Activated T-helper 1 cell treated with anti-CD3 and anti-CD28 coated beads, Interleukin-2, amount 50 U/mL, for 16 hours (primary cell): ENCODE measurements at places on chromosomes 1 and 21.

- DNase-seq, result no peak
Measured at GRCh38 chr1:191839891-191840290, 318.4 kb upstream of the RGS18 start.

GRCh38 chr1:161484613-161485012 is 20.6 kb upstream of the FCGR2A start:
- no peak for DNase-seq

DNA sequence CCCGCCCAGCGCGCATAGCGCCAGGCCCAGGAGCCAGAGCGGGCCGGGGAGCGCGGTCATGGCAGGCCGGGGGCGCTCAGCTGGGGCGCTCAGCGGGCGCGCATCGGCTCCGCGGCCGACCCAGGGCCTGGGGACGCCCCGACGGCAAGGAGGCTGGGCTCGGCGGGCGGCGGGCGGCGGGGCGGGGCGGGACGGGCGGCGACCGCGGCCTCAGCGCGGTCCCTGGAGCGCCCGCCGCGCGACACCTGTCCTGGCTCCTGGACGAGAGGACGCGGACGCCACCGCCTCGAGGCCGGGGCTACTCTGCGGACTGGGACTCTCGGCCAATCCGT is 273 bp downstream of the BMP8B start:
- DNase-seq, result no peak

GRCh38 chr1:58922302-58923089 is 138.6 kb upstream of the JUN start:
- no peak for DNase-seq

DNA sequence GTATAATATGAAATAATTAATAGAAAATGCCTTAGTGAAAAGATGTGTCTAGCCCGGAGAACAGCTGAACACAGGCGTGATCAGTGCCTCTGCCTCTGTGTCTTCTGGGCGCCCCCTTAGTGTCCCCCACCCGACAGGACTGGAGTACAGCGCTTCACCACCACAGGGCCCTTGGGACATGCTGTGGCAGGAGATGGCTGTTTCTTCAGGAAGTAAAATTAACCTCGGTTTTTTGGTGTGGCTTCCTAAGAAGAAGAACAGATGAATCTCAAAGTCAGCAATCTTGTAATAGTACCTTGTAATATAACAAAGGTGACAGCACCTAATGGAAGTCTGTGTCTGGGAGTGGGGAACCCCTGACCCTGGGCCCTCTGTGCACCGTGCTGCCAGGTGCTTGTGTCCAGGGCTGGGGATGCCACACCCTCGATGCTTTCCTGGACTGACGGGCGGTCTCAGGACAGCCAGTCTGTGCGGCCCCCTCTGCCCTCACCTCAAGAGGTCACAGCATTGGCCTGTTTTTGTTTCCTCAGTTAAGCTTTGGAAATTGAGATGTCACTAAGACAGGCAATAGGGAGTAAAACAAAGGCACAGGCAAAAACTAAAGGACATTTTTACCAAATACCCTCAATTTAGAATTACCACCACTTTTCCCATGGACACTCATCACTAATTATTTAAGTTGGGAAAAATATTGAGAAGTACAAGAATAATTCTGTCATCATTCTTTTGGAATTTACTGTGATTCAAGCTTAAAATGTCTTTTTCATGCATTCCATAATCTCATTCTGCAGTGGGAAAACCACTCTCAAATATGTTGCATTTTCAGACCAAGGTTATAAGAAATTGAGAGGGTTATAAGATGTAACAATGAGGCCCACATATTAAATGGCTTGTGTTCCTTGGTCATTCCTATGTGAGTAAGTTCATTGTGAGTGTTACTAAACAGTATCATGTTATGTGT is 79.3 kb downstream of the ADARB1 start:
- DNase-seq, result no peak

GRCh38 chr1:159100589-159100988 is 24.0 kb upstream of the AIM2 start:
- no peak for DNase-seq

DNA sequence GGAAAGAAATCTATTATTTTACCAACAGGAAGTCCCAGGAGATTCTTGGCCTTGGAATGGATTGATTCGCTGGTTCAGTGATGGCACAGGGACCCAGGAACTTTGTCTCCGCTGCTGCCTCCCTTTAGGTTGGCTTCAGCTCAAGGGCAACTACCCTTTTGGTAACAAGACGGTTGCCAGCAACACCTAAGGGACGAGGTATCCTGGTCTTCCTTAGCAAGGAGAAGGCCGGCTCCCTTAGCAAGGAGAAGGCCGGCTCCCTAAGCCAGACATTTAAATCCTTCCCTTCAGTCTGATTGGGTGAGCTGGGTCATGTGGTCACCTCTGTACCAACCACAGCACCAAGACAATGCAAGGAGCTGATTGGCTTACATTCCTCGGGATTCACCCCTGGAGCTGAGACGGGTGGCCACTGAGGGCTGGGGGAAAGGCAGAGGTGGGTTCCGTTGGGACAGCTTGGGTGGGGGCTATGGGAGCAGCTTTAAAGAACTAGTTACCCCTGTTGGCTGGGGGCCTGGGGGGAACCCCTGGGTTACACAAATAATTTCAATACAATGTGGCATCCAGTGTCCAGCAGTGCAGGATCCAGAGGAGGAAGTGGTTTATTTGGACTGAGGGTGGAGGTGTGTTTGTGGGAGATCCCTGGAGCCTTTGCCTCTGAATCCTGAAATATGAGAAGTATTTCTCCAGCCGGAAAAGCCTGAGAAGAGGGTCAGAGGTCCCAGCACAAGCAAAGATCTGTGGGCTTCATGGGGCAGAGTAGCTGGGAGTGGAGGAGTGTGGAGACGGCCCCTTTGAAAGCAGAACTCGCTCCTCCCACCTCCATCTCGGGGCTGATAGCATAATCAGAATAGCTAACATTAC is 20.7 kb upstream of the CLIC4 start:
- no peak for DNase-seq

DNA sequence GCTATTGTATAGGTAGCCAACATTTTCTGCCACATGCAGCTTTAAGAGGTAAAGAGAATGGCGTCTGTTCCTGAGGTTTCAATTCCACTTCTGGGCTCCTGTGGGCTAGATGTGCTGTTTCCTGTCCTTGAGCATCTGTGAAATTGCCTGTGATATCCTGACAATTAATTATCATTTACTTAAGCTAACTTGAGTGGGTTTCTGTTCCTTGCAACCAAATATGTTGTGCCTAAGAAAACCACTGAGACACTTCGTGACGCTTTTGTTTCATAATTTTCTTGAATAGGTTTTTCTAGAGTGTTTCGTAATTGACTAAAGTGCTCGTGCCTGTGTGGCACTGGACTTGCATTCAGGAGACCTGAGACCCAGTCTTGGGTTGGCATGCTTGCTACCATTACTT is 127.3 kb upstream of the POU3F1 start:
- DNase-seq, result no peak

DNA sequence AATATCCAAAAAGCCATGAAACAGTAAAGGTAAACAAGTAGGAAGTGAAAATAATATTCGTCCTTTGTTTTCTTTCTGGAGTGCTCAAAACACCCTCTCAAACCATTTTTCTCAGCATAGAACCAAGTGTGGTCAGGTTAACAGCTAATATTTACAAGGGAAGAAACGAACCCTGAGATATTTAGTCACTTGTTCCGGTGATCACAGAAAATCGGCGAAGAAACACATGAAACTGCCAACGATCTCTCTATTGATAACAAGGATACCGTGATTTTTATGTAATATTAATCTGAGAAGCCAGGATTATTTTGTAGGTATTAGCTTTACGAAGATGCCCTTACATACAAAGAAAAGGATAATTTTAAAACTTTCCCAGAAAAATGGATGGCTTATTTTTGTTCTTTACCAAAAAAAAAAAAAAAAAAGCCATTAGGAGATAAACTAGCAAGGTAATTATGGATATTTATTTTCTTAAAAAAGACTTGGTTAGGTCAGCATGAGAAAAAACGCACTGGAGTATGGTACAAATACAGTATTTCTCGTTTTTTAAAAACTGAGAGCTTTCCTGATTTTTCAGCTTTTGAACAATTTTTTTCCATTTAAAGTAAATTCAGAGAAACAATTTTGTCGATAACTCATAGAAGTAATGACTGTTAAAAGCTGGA is 107.3 kb upstream of the HNRNPU start:
- DNase-seq, result no peak

DNA sequence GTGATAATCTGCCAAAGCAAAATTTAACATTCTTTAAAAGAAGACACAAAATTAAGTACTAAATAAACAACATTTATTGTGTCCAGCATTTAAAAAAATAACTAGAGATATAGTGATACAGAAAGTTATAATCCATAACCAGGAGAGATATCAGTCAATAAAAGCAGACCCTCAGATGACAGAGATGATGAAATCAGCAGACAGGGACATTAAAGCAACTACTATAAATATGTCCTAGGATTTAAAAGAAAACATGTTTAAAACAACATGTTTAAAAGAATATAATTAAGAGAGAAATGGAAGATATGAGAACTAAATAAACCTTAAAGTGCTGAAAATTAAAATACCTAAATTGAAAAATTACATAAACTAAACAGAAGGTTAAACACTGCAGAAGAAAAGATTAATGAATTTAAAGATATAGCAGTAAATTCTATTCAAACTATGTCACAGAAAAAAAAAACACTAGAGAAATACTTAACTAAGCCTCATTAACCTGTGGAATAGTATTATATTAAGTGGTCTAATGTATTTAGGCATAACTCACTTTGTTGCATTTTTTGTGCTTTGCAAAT is 261.2 kb upstream of the NR5A2 start:
- no peak for DNase-seq

- DNase-seq, result no peak
Measured at GRCh38 chr1:53127546-53127945, 14.9 kb downstream of the SLC1A7 start.
